ENCODE measurements at places on chromosomes 11 and 22.

- no peak for DNase-seq
These were observed 94.9 kb downstream of the TBC1D22A start for GRCh38 chr22:46857142-46857884.

- no peak for DNase-seq
These were observed 104.5 kb downstream of the CTTN start for GRCh38 chr11:70502677-70503467.

GRCh38 chr11:45934580-45935318, 12.3 kb downstream of the LARGE2 start:
- DNase-seq, result no peak

DNA sequence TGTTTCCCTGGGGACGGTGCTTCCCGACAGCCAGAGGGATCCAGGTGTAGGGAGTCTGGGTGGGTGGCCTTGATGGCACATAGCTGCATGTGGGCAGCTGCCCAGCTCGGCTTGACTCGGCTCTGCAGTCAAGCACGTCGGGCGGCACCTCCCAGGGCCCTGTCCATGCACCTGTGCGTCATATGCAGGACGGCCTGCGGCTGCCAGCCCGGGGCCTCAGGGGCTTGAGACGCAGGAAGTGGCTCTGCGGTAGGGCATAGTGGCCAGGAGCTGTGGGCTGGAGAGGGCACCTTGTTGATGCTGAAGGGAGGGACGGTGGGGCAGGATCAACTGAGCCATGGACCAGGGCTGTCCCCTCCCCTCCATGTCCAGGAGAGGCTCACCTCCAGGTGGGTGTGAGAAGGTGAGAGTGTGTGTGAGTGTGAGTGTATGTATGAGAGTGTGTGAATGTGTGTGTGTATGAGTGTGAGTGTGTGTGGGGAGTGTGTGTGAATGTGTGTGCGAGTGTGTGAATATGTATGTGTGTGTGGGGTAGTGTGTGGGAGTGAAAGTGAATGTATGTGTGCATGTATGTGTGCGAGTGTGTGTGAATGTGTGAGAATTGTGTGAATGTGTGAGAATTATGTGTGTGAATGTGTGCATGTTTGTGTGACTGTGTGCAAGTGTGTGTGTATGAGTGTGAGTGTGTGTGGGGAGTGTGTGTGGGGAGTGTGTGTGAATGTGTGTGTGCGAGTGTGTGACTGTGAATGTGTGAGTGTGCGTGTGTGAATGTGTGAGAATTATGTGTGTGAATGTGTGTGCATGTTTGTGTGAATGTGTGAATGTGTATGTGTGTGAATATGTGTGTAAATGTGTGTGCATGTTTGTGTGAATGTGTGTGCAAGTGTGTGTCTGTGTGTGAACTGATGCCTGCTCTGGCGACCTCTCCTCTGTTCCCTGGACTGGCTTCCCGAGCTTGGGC, 5.7 kb upstream of the SUN2 start:
- no peak for DNase-seq

- no peak for DNase-seq
These were observed 3.7 kb downstream of the TSG101 start for GRCh38 chr11:18523084-18523483.

DNA sequence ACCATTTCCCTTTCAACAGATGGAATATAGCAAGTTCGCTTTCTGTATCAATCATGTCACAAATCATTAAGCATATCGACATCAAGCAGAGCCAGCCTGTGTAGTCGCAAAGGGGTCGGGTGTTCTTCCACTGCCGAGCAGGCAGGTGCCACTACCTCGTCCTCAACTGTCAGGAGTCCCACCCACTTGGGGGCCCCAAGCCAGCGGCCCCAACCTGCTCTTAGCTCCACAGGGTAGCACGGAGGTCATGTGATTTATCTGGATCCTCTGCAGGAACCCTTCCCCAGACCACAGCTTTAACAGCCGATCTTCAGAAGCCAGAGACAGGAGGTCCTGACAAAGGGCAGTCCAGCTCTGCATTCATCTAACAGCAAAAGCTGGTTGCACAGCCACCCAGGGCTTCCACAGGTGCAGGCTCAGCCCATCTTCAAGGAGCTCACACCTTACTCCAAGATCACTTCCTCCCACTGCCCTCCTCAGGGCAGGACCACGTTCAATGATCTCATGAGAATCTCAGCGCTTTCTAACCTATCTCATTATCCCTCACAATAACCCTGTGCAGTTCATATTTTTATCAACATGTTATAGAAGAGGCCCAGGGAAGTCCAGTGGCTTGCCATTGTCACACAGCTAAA, 110.2 kb downstream of the TRIM29 start:
- DNase-seq, result no peak

DNA sequence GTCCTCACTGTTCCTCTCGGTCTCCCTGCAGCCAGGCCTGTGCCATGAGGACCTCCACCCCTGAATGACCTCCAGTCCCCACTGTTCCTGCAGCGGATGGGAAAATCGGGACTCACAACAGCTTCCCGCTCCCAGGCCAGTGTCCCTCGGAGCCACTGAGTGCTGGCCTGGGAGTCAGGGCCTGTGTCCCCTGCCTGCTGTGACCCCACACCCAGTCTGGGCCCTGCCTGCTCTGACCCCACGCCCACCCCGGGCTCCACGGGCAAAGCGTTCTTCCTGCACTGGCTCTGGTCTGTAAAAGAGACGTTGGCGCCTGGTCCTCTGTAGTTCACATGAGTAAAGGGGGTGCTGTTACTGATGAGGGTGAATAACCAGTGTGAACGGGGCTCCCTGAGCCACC, 73.0 kb upstream of the SHISAL1 start:
- DNase-seq, result no peak

DNA sequence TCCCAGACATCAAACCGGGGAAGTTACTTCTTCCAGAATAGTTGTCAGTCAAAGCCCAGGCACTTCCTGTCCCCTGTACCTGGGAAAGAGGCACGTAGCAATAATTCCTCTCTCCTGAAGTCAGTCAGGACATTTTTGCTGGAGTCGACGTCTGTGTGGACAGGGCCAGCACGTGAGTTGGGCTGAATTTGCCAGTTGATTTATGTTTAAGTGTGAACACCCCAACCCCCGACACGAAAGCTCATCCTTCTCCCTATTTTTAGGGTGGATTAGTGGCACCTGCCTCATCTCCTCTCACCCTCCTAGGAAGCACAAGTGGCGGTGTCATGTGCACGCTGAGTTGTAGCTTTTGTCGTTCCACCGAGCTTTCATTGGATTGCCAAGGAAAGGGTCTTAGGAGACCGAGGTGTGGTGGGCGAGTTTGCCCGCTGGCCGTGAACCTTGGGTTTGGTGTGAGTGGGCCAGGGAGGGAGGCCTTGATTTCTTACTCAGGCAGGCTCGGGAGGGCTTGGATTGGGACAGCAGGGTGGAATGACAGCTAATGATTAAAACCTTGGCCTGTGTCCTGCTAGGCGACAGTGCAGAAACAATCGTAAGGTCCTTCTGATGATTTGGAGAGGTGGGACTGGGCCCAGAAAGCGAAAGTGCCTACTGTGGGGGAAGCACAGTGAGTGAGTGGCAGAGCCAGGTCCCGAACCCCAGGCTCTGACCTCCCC, 87.0 kb upstream of the CRYBB3 start:
- no peak for DNase-seq

DNA sequence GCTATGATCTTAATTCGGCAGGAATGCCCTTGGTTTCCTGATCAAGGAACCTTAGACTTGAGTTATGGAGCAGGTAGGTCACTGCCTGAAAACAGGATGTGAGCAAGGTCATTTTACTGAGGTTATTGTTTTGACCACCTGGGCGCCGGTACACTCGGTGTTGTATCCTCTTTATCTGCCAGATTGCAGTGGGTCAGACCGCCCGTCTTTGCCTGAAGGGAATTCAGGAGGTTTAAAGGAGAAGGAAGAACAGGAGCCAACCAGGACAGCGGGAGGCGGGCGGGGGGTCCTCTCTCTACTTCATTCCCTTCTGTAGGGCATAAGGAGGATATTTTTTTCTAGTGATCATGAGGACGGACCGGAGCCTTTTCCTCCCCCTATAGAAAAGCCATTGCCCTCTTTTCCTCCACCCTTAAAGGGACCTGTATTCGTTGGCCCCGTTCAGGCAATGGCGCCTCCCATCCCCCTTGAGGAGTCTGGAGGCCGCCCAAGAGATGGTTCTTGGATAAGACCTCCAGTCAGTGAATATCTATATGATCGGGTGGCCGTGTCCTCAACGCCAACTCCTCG, 649 bp downstream of the MS4A15 start:
- DNase-seq, result no peak

DNA sequence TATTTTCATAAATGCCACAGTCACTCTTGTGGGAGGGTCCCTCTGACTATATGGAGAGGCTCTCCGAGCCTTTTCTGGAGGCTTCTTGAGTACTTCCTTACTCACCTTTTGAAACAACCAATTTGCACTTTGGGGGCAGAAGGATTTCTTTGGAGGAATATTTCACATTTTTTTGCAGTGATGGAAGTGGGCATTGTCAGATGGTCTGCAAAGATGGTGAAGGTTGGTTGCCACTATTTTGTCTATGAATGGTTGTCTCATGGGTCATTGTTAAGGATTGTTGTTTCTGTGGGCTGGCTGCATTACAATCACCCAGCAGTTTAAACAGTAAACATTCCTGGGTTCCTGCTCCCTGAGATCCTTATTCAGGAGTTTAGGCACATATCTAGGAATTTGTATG, 388.2 kb downstream of the TMEM135 start:
- no peak for DNase-seq

DNA sequence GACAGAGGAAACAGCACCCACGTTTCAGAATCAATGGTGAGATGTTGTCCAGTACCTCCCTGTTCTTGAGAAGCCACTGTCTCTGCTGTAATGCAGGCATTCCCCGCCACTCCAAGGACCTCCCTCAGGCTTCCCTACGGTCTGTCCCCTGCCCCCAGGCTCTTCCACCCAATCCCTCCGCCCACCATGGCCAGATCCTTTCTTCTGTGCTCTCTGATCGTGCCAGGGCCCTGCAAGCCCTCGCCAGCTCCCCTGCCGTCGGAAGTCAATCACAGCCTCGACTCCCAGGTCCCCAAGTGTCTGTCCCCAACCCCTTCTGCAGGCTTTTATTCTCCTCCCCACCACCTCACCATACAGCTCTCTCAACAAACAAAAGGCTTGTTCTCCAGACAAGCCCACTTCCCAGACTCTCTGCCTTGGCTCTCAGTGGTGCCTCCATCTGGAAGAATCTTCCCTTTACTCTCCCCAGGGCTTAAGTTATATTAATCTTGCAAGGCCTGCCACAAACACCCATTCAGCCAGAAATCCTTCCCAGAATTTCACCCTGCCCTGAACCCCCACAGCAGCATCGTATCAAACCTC, 13.7 kb downstream of the SCN4B start:
- DNase-seq, result no peak

- DNase-seq, result no peak
These were observed 12.5 kb upstream of the PDE2A start for GRCh38 chr11:72686639-72687220.

DNA sequence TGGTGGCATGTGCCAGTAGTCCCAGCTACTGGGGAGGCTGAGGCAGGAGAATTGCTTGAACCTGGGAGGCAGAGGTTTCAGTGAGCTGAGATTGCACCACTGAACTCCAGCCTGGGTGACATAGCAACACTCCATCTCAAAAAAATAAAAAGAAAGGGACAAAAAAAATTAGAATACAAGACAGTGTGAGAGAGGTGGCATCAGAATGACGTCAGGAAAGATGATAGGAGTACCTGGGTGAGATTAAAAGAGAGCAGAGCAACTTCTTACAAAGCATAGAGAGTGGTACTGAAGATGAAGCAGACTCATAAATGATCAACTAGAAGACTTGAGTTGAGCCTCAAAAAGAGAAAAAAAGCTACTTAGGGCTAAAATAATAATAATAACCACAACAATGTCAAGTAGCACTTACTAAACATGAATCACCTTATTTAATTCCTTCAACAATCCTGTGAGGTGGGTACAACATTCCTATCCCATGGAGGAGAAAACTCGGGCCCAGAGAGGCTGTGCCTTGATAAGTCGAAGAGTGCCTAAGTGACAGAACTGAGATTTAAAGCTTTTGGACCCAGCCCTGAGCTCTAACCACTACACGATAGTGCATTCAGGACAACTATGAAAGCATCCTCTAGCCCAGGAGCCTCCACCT, 5.2 kb upstream of the SLN start:
- no peak for DNase-seq

- no peak for DNase-seq
These were observed 805.2 kb upstream of the CCDC90B start for GRCh38 chr11:84091212-84091986.

GRCh38 chr11:11813288-11813962, 28.3 kb upstream of the USP47 start:
- no peak for DNase-seq

- DNase-seq, result no peak
These were observed 46.7 kb upstream of the INCENP start for GRCh38 chr11:62077132-62077531.

DNA sequence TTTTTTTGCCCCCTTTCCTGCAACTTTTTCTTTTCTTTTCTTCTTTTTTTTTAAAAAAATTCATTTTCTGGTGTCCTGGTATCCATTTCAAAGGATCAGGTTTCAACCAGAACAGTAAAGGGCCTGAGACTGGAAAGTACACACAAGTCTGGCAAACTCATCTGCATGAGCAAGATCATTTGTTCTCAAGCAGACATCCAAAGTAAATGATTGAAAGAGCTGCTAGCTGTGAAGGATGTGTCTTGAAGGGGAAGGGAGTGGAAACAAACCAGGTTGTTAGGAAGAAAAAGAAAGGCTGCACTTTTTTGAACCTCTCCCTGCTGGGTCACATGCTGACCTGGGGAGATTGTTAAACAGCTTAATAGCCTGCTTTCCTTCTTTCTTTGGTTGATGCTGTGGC, 5.3 kb downstream of the YAP1 start:
- no peak for DNase-seq

DNA sequence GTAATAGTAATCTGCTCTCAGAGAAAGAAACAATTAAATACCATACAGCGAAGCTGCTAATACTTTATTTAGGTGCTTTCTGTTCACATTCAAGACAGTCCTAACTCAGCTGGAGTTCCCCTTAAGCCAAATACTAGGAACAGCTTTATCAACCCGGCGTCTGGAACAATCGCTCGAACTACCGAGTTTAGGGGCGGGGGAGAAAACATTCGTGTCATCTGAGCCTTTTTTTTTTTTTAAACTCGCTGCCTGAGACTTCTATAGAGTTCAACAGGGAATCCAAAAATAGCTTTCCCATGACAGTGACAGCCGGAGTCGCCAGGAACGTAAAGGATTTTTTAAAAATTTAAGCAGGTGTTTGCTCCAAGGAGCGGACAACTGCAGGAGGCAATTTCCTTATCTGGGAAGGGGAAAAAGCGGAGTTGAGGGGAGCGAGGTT, 852 bp downstream of the TRAF6 start:
- DNase-seq, result no peak

All from activated CD4-positive, alpha-beta T cell treated with anti-CD3 and anti-CD28 coated beads, Interleukin-2, amount 50 U/mL, for 24 hours (primary cell).